Glomerular endothelial cell (primary cell): ENCODE measurements at places on chromosomes 7 and 10. TPM values are rescaled to one million over a fixed set of nuclear protein-coding genes. Genes with fewer than 3 reads are reported as not detected.

The RAMP3 gene
- total RNA-seq: not detected in 2 replicates

The LRRC17 gene
- 34.6 and 71.4 TPM in 2 replicates for total RNA-seq

The EN2 gene
- total RNA-seq: not detected in 2 replicates

The GRM3 gene
- not detected in 2 replicates for total RNA-seq

The SLIT1 gene
- not detected in 2 replicates for total RNA-seq

The ATP6V0A4 gene
- not detected in 2 replicates for total RNA-seq

The ANKRD30A gene
- total RNA-seq: not detected in 2 replicates

The AKR1C2 gene
- 0.29 TPM in 1 of 2 replicates, not detected in the other for total RNA-seq

- DNase-seq: no peak
Measured at GRCh38 chr10:132094581-132095234, 29.0 kb downstream of the JAKMIP3 start.

DNA sequence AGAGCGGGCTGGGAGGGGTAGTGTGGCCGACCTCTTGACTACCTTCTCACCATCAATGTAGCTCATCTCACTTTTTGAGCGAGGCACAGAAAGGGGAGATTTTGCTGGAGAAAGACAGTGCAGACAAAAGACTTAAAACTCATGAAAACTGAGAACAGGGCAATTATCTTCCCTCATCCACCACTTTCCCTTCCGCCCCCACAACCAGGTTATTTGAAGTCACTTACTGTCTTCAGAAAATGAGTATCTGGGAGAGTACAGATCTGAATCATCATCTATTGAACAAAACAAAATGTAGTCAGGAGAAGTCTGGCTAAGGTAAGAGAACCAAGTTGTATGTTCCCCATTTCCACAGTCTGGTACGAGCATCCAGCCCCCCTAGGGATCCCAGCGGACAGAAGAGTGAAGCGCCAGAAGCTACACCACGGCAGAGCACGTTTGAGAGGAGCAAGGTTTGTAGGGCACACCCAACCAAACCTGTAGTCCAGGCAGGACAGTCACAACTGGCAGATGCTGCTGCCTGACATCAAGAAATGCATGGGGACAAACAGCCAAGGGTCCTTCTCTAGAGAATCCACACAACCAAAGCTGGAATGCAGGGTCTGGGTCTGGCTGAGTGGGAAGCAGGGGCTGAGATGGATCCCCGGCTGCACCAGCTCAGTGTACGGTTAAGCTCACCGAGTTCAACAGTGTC lies 93.4 kb upstream of the PDLIM1 start:
- DNase-seq: no peak

DNA sequence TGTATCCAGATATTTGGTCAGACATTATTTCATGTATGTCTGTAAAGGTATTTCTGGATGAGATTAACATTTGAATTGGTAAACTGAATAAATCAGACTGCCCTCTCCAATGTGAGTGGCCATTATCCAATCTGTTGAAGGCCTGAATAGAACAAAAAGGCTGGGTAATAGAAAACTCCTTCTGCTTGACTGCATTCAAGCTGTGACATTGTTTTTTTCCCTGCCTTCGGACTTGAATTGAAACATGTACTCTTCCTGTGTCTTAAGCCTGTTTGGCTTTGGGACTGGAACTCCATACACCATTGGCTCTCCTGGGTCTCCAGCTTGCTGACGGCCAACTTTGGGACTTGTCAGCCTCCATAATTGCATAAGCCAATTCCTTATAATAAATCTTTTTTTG lies 36.0 kb upstream of the ARHGAP21 start:
- DNase-seq: no peak

GRCh38 chr10:52226197-52226847 lies 87.8 kb upstream of the DKK1 start:
- no peak for DNase-seq

- DNase-seq: no peak
Measured at GRCh38 chr7:65722361-65722792, 150.5 kb upstream of the VKORC1L1 start.

DNA sequence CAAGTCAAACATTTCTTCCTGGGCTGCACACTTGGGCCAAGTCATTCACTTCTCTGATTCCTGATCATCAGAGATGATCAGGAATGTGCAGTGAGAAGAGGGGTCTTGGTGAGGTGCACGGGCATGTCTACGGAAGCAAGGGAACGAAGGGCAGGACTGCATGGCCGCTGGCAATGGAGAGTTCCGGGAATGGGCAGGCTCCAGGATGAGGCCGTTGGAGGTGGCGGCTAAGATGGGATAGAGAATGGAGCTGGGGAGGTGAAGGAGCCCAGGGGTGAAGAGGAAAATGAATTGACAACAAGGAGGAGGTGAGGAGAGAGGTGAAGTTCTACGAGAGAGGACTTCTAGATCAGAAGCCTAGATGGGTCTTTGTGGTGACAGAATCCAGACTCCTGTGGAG lies 260.0 kb downstream of the GRID1 start:
- no peak for DNase-seq

- no peak for DNase-seq
Measured at GRCh38 chr10:54318470-54318869, 482.6 kb downstream of the PCDH15 start.

- no peak for DNase-seq
Measured at GRCh38 chr10:21456160-21456559, 69.3 kb downstream of the SKIDA1 start.

DNA sequence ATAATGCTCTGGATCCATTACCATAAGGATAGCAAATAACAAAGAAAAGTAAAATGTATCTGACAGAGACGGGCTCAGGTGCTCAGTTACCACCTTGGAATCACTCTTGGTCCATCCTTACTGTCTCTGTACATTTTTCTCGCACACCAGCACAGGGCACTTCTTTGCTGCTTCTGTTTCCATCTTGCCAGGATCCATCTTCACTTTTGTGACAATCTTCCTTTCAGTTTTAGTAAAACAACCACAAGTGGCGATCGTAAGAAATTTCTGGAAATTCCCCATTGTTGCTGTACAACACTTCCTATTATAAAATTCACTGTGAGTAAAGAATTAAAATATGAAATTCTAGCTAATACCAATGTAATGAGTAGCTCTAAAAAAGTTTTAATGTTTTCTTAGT lies 695.5 kb downstream of the GRM8 start:
- DNase-seq: no peak

DNA sequence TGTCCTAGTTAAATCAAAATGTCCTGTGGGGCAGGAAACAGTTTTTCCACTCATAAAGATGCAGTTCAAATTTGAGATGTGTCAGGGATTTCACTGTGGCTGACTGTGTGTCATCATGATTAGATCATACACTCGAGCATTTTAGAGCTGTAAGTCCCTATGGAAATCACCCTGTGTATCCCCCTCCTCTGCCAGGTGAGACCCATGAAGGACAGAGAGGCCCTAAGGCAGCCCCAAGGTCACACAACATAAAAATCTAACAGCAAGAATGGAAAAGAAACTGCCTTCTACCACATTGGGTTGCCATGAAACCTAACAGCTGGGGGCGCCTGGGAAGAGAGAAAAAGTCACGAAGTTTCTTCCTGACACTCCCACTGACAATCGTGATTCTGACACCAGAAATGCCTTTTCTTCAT lies 135.8 kb downstream of the KCNMA1 start:
- DNase-seq: no peak

DNA sequence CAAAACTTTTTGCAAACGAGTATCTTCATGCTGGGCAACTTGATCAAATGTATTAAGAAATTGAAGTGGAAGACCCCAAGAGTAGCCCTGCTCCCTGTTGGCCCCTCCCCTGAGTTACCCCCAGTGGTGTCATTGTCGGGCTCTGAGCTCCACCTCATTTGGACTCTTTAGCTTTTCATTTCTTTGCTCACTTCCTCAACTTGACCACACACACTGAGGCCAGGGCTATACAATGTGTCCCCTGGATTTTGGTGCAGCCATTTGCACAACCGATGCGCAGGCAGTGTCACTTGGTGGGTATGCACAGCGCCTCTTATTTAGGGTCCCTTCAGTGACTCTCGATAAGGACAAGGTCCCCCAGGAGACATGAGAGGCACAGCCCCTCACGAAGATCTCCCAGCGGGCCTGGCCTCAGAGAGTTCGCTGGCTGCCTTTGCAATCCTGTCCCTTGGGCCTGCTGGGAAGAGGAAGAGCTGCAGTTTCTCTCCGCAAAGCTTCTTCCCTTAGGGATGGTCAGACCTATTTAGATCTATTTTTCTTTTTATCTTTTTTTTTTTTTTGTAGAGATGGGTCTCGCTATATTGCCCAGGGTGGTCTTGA lies 2.5 kb upstream of the MUC3A start:
- DNase-seq: no peak

- no peak for DNase-seq
Measured at GRCh38 chr10:71990706-71991269, 26.6 kb downstream of the CHST3 start.

DNA sequence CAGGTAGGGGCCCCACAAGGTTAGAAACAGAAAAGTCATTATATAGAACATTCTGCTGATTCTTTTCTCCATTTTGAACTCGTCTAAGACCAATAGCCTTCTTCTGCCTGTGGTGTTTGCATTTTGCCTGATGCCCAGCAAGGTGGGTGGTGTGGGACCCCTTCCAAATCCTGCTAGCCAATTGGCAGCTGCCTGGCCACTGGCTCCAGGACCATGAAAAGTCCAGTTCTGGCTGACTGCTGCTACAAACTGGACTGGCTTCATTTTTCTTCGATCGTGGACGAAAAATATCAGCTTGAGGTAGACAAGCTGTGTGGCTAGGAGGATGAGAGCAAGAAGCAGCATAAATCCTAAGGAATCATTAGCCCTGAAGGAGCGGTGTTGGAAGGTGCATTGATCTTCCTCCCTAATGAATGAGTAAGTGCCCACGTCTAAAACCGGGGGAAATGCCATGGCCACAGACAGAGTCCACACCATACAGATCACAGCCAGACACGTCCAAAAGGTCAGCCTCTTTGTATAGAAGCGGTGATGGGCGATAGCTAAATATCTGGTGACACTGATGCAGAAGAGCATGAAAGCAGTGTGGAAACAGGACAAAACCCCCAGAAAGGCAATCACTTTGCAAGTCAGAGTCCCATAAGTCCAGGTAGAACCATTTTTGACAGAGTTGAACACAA lies 2.7 kb downstream of the GPR85 start:
- no peak for DNase-seq

DNA sequence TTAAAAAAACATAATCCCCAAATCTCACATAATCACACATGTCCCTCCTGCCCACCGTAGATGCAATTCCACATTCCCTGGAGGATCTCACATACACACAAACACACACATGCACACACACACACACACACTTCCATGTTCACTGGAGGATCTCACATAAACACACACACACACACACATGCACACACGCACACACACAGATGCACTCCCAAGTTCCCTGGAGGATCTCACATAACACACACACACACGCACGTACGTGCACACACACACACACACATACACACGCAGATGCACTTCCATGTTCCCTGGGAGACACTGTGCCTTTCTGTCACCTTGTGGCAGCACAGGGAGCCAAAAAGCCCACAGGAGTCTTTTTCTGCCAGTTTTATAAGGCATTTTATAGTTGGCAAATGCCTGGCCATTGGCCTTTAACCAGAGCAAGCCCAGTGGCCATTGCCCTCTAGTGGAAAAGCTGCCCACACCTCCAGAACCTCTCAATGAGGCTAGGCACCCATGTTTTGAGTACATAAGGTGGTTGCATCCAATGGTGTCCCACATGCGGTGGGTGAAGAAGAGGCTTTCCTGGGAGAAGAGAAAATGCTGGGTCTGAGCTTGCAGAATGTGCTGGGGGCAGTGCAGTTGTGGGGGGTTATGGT lies 115.4 kb upstream of the ACBD5 start:
- no peak for DNase-seq

DNA sequence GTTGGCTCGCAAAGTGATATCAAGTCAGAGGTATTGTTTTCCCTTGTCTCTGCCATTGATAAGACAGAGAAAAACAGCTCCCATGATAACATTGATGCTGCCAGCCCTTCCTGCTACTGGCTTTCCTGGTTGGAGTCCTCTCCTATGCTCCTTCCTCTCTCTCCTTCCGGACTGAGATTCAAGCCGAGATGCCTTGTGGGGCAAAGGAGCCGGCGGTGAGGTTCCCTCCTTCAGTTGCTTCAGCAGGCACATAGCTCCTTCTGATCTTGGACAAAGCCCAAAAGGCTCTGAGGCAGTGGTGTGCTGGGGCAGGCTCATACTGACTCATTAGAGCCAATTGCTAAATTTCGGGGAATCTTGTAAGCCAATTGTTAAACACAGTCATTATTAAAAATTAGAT lies 8.8 kb upstream of the ZCCHC24 start:
- no peak for DNase-seq

DNA sequence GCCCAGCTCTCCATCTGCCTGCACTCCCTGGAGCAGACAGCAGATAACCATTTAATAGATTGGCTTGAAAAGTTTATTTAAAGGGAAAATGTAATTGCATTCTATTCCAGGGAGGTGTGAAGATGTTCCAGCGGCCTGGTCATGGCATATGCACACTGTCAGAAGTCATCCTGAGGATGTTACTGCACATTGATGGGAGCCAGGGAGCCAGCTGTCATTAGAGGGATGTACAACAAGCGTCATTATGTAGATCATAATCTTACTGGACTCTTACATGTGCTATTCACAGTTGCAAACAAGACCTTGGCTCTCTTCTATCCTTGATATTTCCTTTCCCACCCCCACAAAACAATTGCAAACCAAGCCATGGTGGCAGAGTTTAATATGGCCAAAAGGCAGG lies 65.4 kb downstream of the FAM204A start:
- DNase-seq: no peak

DNA sequence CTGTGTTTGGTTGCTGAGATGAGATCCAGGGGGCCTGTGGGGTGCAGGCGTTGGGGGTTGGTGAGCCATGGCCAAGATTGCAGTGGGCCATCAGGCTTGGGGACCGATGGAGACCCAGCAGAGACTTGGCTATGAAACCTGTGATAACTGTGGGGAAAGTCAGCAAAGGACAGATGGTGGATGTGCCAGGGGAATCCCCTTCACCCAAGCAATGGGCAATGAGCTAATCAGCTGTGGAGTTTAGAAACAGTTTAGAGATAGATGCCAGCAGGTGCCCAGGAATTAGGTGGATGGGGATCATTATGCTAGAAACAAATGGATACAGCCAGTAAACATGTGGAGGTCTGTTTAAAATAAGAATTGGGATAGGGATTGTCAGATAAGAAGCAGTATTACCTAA lies 151.4 kb upstream of the FERD3L start:
- DNase-seq: no peak

DNA sequence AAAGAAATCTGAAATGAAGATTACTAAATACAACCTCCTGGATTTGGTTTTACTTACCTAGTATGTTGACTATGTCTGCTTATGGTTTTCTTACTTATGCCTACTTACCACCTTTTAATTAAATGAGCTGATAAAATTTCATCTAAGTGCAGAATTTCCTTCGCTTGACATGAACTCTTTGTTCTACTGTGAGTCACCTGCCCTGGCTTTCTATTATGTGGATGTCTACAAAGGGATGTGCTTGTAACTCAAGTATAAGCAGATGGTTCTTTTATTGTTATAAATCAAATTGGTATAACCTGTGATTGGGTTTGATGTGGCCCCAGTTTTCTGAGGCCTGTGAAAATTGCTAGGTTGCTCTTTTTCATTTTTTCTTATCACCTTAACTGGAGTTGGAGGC lies 389.1 kb upstream of the ANKRD30A start:
- DNase-seq: no peak

- no peak for DNase-seq
Measured at GRCh38 chr10:121598263-121599249, at the start of gene FGFR2. Gene FGFR2, minus strand, starts transcription at chr10:121598444. Its CDS starts 4,627 bp downstream, at chr10:121593817.
